ENCODE measurements at places on chromosomes 1 and 21.

DNA sequence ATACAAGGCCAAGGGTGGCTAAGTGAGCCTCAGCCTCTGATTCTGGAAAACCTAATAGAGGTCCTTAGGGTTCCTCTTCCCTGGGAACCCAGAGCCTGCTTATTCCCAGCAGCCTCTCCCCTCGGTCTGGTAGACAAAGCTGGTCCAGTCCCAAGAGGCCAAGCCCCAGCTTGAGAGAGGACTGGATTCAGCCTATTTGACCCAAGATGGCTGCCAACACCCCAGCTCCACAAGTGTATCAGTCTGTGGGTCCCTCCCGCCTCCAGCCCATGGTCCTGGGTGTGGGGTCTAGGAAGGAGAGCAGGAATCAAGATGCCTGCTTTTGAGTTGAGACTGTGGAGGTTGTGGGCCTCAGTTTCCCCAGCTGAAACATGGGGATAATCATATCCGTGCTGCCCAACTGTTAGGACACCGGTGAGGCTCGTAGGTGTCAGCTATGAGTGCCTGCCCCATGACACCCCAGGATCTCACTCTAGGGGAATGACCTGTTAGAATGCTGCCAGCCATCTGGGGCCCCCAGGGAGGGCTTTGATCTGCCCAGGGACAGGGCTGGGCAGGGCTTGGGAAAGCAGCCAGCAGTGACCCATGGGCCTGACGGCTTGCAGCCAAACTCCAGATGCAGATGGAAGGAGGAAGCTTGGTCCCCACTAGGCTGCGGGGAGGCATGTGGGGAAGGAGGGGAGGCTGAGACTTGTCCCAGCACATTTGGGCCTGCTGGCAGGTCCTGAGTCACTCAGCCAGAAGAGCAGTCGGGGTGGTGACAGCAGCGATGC is 45.4 kb downstream of the NUAK2 start:
- no peak for DNase-seq

GRCh38 chr1:92167151-92167550 is 50.6 kb upstream of the C1orf146 start:
- no peak for DNase-seq

- DNase-seq = peak; percentile 88
Observed at GRCh38 chr21:41777951-41778815, 11.3 kb upstream of the RIPK4 start.

DNA sequence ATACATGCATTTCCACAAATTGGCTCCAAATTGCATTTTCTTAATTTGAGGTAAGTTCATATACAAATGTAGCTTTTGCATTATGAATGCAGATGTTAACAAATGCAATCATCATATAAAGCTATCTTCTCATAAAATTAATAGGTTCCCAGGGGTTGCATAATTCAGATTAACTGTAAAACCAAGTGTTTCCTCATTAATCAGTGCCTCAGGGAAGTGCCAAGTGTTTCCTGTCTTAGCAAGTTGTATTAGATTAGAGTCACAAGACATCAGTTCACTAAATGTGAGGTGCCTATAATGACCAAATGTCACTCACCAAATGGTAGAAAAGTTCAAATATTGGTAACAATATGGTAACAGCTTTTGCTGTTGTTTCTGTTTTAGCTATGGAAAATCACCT is 140.8 kb downstream of the PTGER3 start:
- no peak for DNase-seq

- DNase-seq = peak; percentile 1
Observed at GRCh38 chr1:231241750-231242149, 738 bp downstream of the GNPAT start.

DNA sequence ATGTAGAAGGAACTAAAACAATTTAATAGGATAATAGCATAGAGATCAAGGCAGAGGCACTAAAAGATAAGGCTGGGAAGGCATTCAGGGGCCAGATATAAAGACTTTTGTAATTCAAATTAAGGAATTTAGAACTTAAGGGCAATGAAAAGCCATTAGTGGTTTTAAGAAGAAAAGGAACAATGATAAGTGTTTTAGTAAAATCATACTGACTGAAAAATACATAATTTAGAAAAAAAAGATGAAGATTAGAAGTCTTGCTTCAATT is 14.1 kb upstream of the RGS2 start:
- no peak for DNase-seq

GRCh38 chr1:26015358-26015757 is 6.2 kb upstream of the EXTL1 start:
- no peak for DNase-seq

DNA sequence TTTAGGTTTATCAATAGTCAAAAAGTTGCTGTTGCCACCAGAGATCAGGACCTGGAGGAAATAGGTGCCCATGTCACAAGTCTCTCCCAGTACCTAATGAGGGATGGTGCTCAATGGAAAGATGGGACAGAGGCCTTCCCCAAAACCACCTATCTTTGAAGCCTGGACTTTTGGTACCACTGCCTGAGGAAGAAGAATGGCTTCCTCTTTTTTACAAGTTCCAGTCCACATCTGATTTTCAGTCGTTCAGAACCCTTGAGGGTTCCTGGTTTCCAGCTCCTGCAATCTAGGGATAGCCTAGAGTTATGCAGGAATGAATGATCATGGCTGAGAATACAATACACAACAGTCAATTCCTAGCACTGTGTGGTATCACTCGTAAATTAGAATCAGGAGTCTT is 5.7 kb downstream of the CATSPERE start:
- no peak for DNase-seq

- no peak for DNase-seq
Observed at GRCh38 chr1:184840596-184840995, 85.9 kb upstream of the EDEM3 start.

DNA sequence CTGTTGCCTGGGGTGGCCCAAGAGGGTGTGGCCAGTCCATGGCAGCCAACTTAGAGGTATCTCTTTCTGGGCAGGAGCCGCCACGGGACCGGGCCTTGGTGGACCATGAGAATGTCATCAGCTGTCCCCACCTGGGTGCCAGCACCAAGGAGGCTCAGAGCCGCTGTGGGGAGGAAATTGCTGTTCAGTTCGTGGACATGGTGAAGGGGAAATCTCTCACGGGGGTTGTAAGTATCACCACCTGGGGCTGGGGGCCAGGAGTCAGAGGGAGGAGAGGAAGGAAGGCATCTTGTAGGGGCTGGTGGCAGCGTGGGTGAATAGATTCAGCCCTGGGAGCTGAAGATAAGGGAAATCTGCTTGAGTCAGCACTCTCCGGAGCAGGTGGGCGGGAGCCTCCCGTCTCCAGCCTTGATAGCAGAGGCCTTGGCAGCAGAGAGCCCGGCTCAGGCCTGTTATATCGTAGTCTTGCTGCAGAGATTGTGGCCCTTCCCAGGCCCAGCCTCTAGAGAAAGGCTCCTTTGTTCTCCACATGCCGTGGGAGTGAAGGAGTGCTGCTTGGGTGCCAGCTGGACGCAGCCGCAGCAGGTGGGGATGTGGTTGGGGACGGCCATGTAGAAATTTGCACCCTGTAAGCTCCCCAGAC is 25.4 kb downstream of the PHGDH start:
- no peak for DNase-seq

- no peak for DNase-seq
Observed at GRCh38 chr1:116990612-116991151, 10.9 kb upstream of the CD101 start.

GRCh38 chr1:236865818-236866155 is 70.7 kb downstream of the MTR start:
- no peak for DNase-seq

DNA sequence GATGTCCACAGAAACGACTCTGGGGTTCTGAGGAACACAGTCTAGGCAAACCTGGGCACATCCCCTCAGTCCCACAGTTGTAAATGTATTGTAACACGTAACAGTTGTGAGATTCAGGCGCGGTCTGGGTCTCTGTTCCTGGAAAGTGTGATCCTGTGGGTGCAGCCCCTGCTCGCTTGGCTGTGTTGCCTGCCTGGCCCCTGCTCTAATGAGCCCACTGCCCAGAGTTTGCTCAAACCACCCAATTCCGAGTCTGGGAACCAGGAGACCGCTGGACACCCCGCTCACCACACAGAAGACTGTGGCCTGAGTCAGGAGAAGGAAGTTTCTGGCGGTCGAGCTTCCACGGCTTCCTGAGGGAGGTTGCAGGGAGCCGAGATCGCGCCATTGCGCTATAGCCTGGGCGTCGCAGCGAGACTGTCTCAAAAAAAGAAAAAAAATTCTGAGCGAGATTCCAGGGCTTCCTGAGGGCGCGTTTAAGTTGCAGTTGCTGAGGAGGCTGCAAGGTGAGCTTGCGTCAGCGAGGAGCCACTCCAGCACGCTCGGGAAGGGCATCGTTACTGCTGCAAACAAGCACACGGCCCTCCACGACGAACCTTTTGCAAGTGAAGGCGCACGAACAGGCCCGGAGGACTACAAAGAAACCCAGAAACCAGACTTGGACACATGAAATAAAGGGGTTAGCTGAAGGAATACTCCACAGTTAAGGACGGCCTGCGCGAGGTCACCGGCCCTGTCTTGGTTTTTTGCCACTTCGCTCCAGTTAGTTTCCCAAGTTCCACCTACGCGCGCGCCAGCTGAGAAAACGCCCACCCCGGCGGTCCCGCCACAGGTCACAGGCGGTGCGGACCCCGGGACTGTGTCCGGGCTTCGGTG is 1.1 kb downstream of the C21orf58 start:
- no peak for DNase-seq

DNA sequence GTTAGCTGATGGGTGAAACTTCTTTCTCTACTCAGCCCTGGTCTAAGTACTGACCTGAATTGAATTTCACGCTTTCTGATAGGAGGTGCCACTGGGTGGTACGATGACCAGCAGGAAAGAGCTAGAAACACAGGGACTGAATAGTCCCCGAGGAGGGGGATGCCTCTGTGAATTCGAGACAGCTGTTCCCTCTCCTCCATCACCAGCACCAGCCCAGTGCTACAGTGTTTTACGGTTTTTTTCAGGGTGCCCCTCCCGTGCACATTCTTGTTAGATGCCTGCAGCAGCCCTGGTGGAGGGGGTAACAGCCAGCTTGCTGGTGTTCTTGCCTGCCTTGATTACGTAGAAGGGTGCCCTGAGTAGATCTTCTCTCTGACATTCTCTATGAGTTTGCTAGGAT is 7.1 kb downstream of the HUNK start:
- DNase-seq = no peak

DNA sequence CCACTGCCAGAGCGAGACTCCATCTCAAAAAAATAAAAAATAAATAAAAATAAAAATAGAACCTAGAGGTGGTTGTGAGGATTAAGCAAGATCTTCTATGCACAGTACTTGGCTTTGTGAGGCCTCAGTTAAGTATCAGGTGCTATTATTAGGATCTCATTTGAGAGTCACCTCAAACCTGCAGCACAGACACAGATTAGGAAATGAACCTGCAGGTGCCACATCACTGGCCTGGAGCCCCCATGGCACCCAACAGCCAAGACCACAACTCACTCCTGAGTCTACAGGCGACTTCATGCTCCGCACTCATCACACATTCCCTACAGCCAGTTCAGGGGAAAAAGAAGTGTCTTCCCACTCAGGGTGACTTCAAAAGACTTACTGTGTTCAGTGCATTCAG is 176.8 kb downstream of the SLC45A1 start:
- no peak for DNase-seq

GRCh38 chr1:12478612-12478985 is 139.4 kb downstream of the DHRS3 start:
- no peak for DNase-seq

DNA sequence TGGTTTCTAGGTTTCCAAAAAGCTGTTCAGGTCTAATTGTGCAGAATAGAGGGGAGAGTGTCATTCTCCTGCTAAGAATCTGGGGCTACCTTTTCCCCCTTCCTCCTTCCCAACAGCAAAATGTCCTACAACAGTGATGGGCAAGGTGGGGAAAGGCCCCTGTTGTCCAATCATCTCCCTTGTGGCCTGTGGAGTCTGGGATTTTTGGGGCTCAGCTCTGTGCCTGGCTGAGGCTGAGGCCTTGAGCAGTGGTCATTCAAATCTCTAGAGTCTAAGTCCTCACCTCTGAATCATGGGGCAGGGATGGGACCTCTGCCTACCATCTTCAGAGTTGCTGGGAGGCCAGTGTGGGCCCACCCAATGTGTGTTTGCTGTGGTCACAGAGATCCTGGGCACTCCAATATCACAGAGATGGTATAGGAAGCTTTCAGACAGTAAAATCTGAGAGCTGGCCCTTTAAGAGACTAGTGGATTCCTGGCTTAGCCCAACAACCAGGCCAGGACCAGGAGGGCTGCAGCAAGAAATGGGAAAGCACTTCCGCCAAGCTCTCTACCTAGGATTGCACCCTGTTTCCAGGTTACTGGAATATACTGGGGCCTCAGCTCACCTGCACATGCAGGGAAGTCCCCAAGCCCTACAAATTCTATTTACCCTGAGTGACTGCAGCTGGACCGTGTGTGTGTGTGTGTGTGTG is 28.5 kb upstream of the TENT5C start:
- DNase-seq = no peak

DNA sequence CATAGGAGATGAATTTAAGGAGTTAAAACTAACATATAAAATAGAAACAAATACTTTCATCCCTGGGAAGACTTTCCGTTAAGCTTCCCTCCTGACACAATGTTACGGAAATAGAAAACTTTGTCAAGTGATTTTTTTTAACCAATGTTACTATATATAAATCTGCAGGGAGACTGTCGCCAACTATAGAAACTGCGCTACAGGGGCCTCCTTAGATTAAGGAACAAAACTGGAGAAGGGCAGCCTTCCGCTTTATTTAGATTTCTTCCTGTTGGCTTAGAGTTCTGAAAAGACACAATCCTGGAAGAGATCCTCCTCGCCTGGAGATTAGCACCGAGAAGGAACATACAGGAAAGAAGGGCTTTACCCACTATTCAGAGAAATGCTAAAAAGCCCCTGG is 1.5 kb downstream of the MGST3 start:
- no peak for DNase-seq

- DNase-seq = no peak
Observed at GRCh38 chr1:92045766-92046495, 16.1 kb downstream of the EPHX4 start.

DNA sequence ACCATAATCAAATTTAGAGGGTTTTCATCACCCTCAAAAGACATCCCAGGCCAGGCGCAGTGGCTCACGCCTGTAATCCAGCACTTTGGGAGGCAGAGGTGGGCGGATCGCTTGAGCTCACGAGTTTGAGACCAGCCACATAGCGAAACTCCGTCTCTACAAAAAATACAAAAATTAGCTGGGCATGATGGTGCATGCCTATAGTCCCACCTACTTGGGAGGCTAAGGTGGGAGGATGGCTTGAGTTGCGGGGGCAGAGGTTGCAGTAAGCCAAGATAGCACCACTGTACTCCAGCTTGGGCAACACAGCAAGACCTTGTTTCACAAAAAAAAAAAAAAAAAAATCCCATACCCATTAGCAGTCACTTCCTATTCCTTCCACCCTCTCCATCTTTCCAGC is 33.5 kb upstream of the BATF3 start:
- no peak for DNase-seq

- DNase-seq = no peak
Observed at GRCh38 chr1:19325368-19325957, 13.3 kb downstream of the SLC66A1 start.

- DNase-seq = no peak
Observed at GRCh38 chr1:236301958-236302335, 20.2 kb upstream of the ERO1B start.

- DNase-seq = no peak
Observed at GRCh38 chr21:35974775-35975174, 85.6 kb downstream of the SETD4 start.

Measured in LoVo (cell line).